ENCODE measurements at places on chromosomes 7 and 10. TPM values are rescaled to one million over a fixed set of nuclear protein-coding genes. Genes with fewer than 3 reads are reported as not detected.

Gene CFAP70
- 0.45 TPM for total RNA-seq

Gene TFR2
- total RNA-seq, result 1.3 TPM

GRCh38 chr10:86759073-86759672, 2.8 kb downstream of the BMPR1A start:
- DNase-seq, result peak; percentile 14

GRCh38 chr10:88672041-88672440, 7.8 kb downstream of the LIPF start:
- peak; percentile 53 for DNase-seq

DNA sequence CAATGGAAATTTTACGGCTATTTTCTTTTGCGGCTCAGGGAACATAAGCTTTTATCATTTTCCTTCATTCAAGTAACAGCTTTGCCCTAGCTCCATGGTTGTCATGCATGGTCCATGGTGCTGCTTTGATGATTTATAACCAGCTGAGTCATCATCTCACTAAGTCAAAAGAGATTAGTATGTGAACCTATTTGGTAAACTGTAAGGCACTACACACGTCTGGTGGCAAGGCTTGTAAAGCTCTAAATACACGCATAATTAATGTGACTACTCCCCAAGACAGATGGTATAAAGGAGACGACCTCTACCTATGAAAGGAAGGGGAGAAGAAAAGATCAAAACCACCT, 340.2 kb downstream of the KCNMA1 start:
- DNase-seq, result peak; percentile 85

Gene TAS2R5
- not detected for total RNA-seq

Measured in LHCN-M2 (cell line).